ENCODE measurements at places on chromosomes 13 and 19. TPM values are rescaled to one million over a fixed set of nuclear protein-coding genes. Genes with fewer than 3 reads are reported as not detected.

DNA sequence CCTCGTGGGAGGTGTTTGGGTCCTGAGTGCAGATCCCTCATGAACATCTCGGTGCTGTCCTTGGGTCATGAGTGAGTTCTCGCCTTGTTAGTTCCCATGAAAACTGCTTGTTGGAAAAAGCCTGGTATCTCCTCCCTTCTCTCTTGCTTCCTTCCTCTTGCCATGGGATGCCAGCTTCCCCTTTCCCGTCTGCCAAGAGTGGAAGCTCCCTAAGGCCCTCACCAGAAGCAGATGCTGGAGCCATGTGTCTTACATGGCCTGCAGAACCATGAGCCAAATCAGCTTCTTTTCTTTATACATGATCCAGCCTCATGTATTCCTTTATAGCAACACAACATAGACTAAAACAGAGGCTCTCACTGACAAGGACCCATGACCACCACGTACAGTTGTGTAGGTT is 8.2 kb downstream of the ADGRE2 start:
- DNase-seq = no peak

DNA sequence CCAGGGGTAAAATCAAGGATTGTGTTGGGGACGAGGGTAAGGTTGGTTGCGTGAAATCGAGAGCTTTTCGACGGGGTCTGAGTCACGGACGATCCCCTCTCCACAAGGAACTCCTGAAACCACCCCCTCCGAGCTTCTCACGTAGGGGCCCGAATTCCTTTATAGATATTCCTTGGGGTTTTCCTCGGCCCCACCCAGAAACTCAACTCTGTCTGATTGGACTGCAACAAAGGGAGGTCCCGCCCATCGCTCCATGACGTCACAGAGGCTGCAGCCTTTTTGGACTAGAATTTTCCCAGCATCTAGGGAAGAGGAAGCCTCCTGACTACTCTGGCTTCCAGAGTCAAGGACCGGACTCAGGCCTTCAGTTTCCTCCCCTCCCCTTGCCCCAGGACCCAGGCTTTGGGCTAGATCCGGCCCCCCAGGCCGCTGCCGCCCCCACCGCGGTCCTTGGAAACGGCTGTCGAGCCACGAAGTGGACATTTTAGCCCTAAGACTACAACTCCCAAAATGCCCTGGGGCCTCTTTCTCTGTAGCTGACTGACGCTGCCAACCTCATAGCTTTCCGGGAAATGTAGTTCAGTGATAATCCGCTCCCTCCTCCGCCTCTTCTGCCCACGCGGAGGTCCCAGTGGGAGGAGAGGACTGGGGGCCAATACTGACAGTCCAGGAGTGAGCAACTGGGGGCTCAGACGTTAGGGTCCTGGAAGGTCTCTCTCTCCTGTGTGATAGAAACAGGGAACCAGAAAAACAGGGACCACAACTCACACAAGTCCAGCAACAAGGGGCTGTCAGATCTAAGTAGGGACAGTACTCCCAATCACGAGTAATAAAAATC is at the start of gene IZUMO1:
Gene IZUMO1 (minus strand): TSS at position 172 of the 838 bp plus-strand sequence. CDS start 1,050 bp downstream, outside the sequence.
- peak; percentile 84 for DNase-seq

- no peak for DNase-seq
Observed at GRCh38 chr13:45341799-45342500, 967 bp upstream of the TPT1 start.

The FFAR1 gene
- total RNA-seq = not detected

- DNase-seq = peak; percentile 70
Observed at GRCh38 chr19:2154587-2155075, 3.3 kb upstream of the AP3D1 start.
